Kidney capillary endothelial cell (primary cell): ENCODE measurements at places on chromosomes 2 and 18.
A peak's percentile ranks its signal among the peaks of the same experiment; 100 is the strongest.

GRCh38 chr2:170647741-170648436, 67.2 kb upstream of the SP5 start:
- DNase-seq, result no peak

- DNase-seq, result peak; percentile 23
These were observed 66.5 kb downstream of the USP37 start for GRCh38 chr2:218501665-218502064.

DNA sequence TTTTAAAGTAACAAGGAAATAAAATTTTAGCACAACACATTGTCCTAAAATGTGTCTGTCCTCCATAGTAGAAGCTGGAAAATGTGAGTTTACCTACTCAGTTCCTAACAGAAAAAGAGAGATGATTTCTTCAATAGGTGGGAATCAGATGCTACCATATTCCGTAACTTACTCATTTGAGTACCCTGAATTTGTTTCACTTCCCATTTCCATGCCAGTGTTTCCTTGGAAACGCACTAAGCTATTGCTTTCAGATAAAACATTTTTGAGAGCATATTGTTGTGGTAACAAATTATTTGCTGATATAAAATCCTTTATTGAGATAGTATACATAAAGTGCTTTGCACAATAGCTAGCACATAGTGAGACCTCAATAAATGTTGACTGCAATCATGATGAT, 137.5 kb upstream of the BARD1 start:
- no peak for DNase-seq

- DNase-seq, result peak; percentile 56
These were observed 54.4 kb downstream of the EPHA4 start for GRCh38 chr2:221517696-221518151.

- no peak for DNase-seq
These were observed 439.2 kb upstream of the ACVR2A start for GRCh38 chr2:147405651-147406050.

DNA sequence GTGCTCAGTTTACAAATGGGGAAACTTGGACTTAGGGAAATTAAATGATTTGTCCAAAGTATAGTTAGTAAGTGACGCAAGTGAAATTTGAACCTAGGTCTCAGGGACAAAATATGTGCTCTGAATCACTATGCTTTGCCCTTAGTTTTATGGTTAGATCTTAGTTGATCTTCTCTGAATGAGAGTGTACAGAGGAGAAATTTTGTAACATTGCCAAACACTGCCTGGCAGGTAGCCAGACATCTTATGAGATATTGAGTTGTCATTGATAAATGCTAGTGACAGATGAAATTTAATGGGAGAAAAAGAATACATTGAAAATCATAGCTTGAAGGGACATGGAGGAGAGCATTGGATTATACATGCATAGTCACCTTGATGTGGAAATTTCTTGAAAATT, 91.4 kb downstream of the GALNT1 start:
- no peak for DNase-seq

- no peak for DNase-seq
These were observed 46.2 kb downstream of the TWSG1 start for GRCh38 chr18:9380621-9381395.

DNA sequence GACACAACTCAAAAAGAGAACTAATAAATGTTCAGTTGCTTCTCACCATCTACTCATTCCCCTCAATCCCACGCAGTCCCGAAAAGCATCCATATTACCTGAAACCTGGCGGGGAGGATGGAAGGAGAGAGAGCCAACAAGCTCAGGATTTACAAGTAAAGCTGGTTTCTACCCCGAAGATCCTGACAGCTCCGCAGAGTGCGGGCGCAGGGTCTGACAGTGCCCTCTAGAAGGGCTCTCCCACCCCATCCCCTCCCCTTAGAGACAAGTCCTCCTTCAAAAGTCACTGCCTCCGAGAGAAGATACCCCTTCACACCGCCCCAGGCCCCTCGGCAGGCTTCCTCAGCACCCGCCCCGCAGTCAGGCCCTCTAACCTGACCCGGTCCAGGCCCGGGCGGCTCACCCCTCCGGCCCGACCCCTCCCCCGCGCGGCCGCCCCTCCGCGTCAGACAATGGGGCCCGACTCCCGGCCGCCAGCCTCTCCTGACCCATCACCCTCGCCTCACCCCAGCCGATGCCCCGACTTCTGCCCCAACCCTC, 550 bp downstream of the RAB1A start:
- peak; percentile 16 for DNase-seq
